Karpas-422 (cell line): ENCODE measurements at places on chromosomes 1 and 21.

DNA sequence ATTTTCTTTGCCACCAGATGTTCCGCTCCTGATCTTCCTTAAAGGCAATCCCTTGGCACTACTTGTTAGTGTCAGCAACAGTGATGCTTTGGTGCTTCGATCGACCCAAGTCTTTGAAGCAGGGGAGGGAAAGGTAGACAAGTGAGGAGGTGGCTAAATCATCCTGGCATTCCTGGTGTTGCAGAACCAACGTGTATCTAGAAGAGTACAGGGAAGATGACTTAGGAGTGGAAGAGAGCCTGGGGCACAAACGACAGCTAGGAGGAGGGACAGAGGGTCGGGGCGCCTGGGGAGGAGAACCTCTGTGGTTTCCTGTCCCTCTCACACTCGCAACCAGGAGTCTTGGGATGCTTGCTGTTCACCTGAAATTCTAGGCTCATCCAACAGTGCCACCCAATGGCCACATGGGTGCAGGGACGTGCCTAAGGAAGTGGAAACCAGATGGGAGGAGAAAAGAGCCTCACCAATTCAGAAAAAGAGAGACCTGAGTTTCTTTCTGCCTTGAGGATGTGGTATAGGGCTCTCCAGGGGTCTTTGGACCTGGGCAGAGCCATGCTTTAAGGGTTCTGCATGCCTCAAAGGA, 9.5 kb upstream of the KCNA2 start:
- DNase-seq = peak; percentile 92

- no peak for DNase-seq
These were observed 72.3 kb downstream of the PRDM2 start for GRCh38 chr1:13772271-13772670.

DNA sequence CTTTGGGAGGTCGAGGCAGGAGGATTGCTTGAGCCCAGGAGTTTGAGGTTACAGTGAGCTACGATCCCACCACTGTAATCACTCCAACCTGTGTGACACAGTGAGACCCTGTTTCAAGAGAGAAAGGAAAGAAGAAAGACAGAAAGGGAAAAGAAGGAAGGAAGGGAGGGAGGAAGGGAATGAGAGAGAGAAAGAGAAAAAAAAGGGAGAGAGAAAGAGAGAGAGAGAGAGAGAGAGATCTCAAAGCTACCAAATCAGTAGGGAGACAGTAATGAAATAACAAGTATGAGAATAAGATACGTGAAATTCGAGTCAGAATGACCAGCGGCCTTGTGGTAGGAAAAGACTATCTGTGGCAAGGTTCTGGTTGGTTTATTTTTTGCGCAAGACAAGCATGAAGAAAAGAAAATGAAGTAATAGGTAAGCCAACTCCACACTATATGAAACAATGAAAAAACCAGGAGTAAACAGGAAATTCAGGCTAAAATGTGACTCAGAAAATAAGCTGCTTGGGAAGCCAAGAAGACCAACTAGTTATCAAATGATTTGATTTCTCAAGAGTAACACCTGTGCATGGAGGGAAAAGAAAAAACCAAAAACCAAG, 8.9 kb downstream of the MTF1 start:
- DNase-seq = no peak

- peak; percentile 88 for DNase-seq
These were observed 604.7 kb downstream of the PTPRC start for GRCh38 chr1:199243423-199244061.

- DNase-seq = no peak
These were observed 2.6 kb downstream of the SYPL2 start for GRCh38 chr1:109468903-109469302.

DNA sequence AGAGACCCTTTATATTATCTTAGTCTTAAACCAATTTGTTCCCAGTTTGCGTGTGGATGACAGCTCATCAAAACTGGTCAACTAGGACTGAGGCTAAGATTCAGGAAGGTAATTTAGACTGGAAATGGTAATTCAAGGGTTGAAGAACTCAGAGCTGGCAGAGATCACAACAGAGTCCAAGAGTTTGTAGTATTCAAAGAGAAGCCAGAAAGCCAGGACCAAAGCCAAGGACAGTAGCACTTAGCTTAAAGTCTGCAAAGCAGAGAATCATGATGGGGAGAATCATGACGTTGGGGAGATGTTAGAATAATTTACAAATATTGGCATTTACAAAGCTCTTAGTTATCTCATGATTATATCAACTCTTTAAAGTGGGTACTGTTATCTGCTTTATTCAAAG, 32.6 kb downstream of the RNF11 start:
- DNase-seq = no peak

- no peak for DNase-seq
These were observed 535 bp downstream of the SETD4 start for GRCh38 chr21:36059823-36060158.

DNA sequence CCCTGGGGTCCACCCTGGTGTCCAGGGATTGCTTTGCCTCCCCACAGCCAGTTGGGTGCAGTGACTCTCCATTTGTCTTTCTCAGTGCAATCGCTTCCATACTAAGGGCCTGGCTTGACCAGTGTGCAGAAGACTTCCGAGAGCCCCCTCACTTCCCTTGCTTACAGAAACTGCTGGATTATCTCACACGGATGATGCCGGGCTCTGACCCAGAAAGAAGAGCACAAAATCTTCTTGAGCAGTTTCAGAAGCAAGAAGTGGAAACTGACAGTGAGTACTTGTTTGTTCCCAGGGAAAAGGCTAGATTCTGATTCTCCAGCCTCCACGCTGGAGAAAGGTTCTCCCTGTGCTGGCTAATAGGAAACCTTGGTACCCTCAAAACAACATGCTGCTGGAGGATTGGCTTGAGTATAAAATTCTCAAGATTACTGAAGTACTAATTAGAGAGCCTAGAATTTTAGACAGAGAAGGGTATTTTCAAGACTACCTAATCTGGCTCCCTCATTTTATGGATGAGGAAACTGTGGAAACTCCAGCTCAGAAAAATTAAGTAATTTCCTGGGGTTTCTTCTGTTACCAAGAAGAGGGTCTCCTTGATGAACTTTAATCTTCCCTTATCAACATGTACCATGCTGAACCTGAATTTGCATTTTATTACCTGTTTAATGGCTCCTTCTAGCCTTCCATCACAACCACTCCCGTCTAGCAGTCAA, 75.8 kb downstream of the RGL1 start:
- no peak for DNase-seq

DNA sequence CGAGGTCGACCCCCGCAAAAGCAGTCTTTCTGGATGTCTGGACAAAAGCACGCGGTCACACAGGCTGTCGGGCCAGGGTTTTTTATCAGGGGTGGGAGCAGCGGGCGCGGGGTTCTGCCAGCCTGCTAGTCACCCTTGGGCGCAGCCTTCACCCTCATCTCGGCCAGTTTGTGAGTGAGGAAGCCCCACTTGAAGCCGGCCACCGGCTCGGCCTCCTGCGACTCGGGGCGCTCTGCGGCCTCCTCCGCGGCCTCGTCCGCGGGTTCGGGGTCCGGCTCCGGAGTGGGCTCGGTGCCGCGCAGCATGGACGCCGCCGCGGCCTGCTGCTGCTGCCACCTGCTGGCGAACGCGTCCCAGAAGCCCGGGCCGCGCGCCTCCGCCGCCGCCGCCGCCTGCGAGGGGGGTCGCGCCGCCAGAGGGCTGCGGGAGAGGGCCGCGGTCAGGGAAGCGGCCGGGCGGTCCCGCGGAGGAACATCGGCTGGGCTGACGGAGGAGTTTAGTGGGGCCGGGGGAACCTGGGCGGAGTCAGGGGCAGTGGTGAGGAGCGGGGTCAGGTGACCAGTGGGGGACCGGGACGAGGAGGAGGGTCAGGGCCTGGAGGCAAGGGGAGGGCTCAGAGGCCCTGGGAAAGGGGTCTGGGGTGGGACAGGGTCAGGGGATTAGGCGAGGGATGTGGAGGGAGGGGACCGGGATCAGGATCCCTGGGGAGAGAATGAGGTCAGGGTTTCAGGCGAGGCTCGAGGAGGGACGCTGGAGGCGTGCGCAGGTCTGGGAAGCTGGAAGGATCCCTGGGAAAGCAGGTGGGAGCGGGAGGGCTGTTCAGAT, 4.5 kb downstream of the C1orf232 start:
- DNase-seq = no peak

- no peak for DNase-seq
These were observed 61.6 kb downstream of the ADAMTS1 start for GRCh38 chr21:26783466-26784195.

DNA sequence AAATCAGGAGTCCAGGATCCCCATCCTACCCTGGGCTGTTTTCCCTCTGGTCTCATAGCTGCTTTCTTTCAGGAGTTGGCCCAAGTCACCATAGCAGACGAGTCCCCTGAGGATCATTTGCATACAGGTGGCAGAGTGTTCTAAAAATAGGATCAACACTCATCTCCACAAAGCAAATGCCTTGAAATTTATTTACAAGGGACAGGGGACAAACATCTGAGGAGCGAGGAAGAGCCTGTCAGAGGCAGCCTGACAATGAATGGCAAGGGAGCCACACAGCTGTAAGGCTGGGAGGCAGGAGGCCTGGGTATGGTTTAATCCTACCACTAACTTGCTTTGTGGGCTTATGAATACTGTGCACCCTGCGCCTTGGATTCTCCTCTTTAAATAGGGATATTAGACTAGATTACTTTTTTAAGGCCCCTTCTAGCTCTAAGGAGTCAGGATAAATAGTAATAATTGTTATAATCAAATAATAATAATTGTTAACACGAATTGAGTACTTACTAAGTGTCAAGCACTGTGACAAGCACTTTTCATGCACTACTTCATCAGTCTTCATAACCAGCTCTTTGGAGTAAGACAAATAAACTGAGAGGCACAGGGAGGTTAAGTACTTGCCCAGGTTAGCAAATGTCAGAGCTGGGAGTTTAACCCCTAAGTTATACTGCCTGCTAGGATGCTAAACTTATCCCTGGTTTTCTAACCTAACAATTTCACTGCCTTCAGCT, 34.5 kb downstream of the RAB3B start:
- peak; percentile 35 for DNase-seq

- no peak for DNase-seq
These were observed 1162.5 kb upstream of the PRMT6 start for GRCh38 chr1:105894006-105894405.

GRCh38 chr1:45375104-45376090, 35.2 kb upstream of the MUTYH start:
- no peak for DNase-seq

GRCh38 chr1:34272152-34272551, 95.4 kb downstream of the C1orf94 start:
- DNase-seq = no peak

GRCh38 chr1:16464917-16465625, 24.5 kb downstream of the NECAP2 start:
- DNase-seq = no peak

DNA sequence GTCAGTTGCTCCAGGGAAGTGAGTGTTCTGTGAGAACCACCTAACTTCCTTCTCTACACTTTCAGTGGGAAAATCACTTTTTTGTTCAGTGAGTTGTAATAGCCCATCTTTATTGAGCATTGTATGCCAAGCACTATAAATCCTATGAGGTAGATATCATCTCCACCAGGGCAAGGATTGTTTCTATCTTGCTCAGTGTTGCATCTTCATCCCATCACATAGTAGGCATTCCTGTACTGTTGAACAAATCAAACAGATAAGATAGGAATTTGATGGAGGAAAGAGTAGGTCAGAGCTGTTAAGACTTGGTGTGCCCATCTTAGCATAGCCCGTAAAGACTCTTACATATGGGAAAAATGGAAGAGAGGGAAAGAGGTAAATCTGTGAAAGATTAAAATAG, 2.9 kb upstream of the PIGV start:
- no peak for DNase-seq

GRCh38 chr1:60921175-60921574, 161.2 kb upstream of the NFIA start:
- no peak for DNase-seq

- DNase-seq = no peak
These were observed 72.8 kb downstream of the RHOU start for GRCh38 chr1:228807904-228808605.

DNA sequence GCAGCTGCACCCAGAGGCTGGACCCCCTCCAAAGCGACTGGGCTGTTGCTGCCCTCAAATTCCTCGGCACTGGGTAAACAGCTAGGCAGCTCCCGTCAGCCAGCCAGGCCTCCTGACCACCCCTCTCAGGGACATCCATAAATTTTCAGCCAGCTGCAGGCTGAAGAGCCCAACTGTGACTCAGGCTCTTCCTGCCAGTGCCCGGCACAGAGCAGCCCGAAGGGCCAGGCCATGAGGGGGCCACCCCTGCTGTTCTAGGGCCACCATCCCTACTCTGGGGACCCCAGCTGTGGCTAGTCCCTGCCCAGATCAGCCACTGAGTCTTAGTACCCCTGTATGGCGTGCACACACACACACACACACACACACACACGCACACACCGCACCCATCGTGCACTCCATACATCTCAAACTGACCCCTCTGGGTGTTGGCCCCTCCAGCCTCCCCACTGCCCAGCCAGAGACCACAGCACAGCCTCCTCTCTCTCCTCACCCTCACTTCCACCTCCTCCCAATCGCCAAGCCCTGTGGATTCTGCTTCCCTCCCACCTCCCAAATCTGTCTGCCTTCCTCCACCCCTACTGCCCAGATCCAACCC, 6.2 kb upstream of the LAPTM5 start:
- no peak for DNase-seq

DNA sequence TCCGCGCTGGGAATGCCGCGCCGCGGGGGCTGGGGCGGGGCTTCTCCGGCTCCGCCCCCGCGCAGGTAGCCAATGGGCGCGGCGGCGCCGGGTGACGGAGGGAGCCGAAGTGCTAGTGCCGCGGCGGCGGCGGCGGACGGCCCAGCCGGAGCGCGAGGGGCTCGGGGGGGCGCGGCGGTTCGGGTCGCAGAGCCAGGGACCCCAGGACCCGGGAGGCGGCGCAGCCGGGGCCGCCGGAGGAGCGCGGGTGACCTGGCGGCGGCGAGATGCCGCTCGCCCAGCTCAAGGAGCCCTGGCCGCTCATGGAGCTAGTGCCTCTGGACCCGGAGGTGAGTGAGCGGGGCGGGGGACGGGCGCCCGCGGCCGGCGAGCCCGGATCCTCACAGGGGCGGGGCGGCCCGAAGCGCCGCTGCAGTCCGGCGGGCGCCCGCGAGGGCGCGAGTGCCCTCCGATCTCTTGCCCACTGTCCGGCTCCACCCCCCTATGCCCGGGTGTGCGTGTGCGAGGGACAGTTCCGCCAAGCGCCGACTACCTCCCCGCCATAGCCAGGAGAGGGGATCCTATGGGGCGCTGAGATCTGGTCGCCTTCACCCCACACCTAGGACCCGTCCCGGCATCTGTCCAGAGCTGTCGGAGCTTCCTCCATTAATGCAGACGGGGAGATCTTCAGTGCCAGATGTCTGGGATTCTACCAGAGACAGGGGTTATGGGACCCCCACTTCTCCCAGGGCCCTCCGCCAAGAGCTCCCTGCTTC, at the start of gene RPS6KA1:
RPS6KA1 (plus strand) TSS at position 107 of the 755 bp plus-strand sequence; CDS start at position 267, 160 bp downstream.
- DNase-seq = peak; percentile 84

DNA sequence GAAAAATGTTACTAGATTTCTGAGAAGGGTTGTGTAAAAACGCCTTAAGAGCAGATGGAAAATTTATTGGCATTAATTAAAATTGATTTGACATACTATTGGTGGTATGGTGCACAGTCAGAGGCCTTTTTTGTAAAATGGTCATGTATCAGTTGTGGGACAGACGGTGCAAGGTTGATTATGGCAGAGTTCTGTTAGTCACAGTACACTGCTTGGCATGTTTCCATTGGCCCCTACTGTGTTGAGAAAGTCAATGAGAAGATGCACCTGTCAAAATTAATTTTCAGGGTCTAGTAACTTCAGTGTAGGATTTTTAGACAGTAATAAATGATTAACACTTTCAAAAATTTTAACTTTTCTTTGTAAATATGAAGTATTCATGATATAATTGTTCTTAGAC, 4.4 kb downstream of the B3GALT2 start:
- no peak for DNase-seq
